ENCODE measurements at places on chromosomes 3 and 15. TPM values are rescaled to one million over a fixed set of nuclear protein-coding genes. Genes with fewer than 3 reads are reported as not detected.

The HIGD2B gene
- 0.30 TPM for total RNA-seq

The SRP14 gene
- total RNA-seq: 117 TPM

The MOBP gene
- total RNA-seq: not detected

The TNFAIP8L3 gene
- total RNA-seq: 0.30 TPM

The IQCH gene
- 3.6 TPM for total RNA-seq

The SH3GL3 gene
- 0.19 TPM for total RNA-seq

The TMEM87A gene
- 42.5 TPM for total RNA-seq

The RASGRF1 gene
- not detected for total RNA-seq

The EPHB3 gene
- total RNA-seq: 0.12 TPM

The SELENOK gene
- total RNA-seq: 77.0 TPM

The FSD2 gene
- total RNA-seq: not detected

The CHRNA3 gene
- total RNA-seq: not detected

The UBA3 gene
- 81.5 TPM for total RNA-seq

The RBPMS2 gene
- not detected for total RNA-seq

The TMEM62 gene
- total RNA-seq: 19.2 TPM

The COL6A5 gene
- total RNA-seq: not detected

The C15orf61 gene
- 5.3 TPM for total RNA-seq

The PP2D1 gene
- not detected for total RNA-seq

The TUSC7 gene
- not detected for total RNA-seq

The NTRK3 gene
- total RNA-seq: 8.9 TPM

The MITF gene
- 0.46 TPM for total RNA-seq

The GADL1 gene
- total RNA-seq: not detected

The CD200R1 gene
- 1.4 TPM for total RNA-seq

The DGKG gene
- total RNA-seq: 1.0 TPM

The TLR9 gene
- total RNA-seq: 2.3 TPM

The SMCO1 gene
- not detected for total RNA-seq

The CCDC54 gene
- not detected for total RNA-seq

The EPHA6 gene
- not detected for total RNA-seq

The AP3S2 gene
- total RNA-seq: 40.2 TPM

The THRB gene
- not detected for total RNA-seq

The LARP6 gene
- total RNA-seq: 0.74 TPM

The NAALADL2 gene
- total RNA-seq: 0.58 TPM

The PPP1R14D gene
- not detected for total RNA-seq

The FBN1 gene
- 0.79 TPM for total RNA-seq

The KY gene
- total RNA-seq: not detected

The SCG3 gene
- total RNA-seq: not detected

The SCN11A gene
- 0.22 TPM for total RNA-seq

The SACM1L gene
- total RNA-seq: 77.1 TPM

The ZBED2 gene
- 360 TPM for total RNA-seq

The AGTR1 gene
- not detected for total RNA-seq

The WDR76 gene
- 108 TPM for total RNA-seq

The TTC21A gene
- total RNA-seq: 2.0 TPM

The DPPA2 gene
- not detected for total RNA-seq

The IL1RAP gene
- total RNA-seq: 20.3 TPM

The CPLX3 gene
- total RNA-seq: 0.14 TPM

The VILL gene
- 16.1 TPM for total RNA-seq

The SLC24A5 gene
- not detected for total RNA-seq

The IL16 gene
- 50.9 TPM for total RNA-seq

The COLQ gene
- total RNA-seq: 1.3 TPM

The GOLGA8J gene
- total RNA-seq: not detected

The PXK gene
- 79.0 TPM for total RNA-seq

The TRAT1 gene
- 24.1 TPM for total RNA-seq

The FEZF2 gene
- not detected for total RNA-seq

The DUOXA2 gene
- total RNA-seq: not detected

The DYNC1LI1 gene
- 34.5 TPM for total RNA-seq

The BRK1 gene
- total RNA-seq: 89.0 TPM

The STARD9 gene
- 5.1 TPM for total RNA-seq

The DZIP1L gene
- total RNA-seq: 0.23 TPM

All from activated T-cell treated with anti-CD3 and anti-CD28 coated beads, Interleukin-2, amount 50 U/mL, for 72 hours (primary cell).